ENCODE measurements at places on chromosomes 12 and 14.

DNA sequence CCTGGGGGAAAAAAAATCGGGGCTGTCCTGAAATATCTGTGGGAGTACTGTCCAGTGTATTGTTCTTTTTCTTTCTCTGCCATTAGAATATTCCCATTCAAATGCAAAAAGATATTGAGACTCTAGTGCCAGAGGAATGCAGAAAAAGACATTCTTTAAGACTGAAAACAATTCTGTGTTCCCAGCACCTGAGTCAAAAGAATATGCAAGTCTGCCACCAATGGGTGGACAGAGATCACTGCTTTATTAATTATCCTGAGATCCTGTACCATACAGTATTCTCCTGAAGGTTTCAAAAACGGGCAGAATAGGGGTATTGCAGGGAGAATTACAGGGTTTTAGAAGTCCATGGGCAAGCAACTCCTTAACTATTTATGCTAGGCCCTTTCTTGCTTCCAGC is 361.8 kb downstream of the C12orf50 start:
- DNase-seq: peak; percentile 72

DNA sequence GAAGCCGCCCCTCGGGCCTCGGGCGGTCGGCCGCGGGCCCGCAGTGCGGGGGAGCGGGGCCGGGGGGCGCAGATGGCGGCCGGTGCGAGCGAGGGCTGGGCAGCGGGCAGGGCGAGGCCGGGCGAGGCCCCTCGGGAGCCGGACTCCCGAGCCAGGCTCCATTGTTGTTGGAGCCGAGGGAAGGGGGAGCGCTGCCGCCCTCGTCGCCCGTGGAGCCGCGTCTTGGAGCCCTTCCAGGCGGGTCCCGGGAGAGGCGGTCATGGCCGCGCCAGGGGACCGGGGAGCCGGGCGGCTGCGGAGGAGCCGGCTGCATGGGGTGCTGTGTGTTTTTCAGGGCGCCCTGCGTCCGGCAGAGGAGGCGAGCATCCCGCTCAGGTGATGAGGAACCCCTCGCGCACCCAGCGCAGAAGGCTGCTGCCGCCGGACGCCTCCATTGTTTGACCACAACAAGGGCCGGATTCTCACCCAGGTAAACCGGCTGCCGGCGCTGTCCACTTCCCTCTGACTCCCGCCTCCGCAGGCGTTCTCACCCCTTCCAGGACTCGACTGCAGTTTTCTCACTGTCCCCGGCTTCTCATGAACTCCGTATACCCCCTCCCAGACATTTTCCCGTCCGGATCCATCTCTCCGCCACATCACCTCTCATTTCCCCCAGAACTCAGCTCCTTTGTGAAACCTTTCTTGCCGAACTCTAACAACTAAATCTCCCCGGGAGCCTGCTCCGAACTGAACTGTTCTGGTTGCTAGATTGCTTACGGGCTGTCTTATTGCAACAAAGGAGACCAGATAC is 732 bp downstream of the ZNF664 start:
- no peak for DNase-seq

- peak; percentile 44 for DNase-seq
Measured at GRCh38 chr14:83342590-83342989, 1808.9 kb upstream of the SEL1L start.

- no peak for DNase-seq
Measured at GRCh38 chr14:90533591-90534021, 136.8 kb downstream of the CALM1 start.

DNA sequence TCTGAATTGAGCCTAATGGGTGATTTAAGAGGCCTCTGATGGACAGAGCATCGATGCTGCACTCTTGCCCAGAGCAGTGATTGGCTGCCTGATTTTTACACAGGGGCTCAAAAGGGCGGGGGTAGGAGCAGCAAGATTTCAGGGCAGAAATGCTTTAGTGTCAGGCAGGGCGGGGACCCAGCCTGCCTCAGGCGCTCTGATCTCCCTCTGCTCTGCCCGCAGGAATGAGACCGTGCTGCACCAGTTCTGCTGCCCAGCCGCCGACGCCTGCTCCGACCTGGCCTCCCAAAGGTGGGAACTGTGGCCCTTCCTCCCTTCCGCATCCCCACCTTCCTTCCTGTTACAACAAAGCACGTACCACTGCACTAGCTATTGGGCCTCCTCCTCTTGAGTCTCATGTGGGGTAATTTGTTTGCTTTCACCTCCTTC is 32.4 kb downstream of the IQSEC3 start:
- no peak for DNase-seq

- DNase-seq: peak; percentile 25
Measured at GRCh38 chr12:74412606-74413230, 124.9 kb upstream of the ATXN7L3B start.

- DNase-seq: peak; percentile 10
Measured at GRCh38 chr12:87596636-87597035, 432.6 kb downstream of the C12orf50 start.

DNA sequence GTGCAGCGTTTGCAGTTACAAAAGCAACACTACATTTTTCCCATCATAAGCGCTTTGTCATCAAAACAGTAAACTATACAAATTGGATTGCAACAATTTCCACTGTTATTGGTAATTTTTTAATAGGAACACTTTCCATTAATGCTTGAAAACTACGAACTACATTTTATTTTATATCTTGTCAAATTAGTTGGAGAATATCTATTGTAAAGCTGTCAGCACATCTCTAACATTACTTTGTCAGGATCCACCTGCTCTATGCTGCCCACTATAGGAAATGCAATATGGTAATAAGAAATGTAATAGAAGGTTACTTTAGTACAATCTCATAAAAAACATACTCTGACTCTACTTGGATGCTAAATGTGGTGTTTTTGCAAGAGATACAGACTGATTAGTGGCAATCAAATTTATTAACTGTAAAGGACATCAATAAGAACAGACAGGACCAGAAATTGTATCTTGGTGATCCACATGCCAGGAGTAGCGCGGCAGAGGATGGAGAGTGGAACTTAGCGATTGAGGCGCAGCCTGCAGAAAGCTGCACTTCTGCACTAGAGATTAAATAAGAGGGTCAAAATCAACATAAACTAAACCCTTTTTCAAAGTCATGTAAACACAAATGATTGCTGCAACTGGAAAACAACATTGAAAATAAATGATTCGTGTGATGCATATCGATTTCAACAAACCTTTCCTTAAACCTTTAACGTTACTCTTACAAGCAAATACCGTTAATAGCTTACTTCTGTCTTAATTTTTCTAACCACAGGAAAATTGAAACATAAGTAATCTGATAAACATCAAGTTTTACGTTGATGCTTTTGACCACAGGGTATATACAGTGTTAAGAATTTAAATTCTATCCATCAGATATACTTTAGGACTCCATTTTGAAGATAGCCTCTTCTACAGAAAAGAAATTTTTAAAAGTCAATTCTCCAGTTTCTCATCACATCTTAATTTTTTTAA is 3.6 kb upstream of the ARID2 start:
- peak; percentile 43 for DNase-seq

DNA sequence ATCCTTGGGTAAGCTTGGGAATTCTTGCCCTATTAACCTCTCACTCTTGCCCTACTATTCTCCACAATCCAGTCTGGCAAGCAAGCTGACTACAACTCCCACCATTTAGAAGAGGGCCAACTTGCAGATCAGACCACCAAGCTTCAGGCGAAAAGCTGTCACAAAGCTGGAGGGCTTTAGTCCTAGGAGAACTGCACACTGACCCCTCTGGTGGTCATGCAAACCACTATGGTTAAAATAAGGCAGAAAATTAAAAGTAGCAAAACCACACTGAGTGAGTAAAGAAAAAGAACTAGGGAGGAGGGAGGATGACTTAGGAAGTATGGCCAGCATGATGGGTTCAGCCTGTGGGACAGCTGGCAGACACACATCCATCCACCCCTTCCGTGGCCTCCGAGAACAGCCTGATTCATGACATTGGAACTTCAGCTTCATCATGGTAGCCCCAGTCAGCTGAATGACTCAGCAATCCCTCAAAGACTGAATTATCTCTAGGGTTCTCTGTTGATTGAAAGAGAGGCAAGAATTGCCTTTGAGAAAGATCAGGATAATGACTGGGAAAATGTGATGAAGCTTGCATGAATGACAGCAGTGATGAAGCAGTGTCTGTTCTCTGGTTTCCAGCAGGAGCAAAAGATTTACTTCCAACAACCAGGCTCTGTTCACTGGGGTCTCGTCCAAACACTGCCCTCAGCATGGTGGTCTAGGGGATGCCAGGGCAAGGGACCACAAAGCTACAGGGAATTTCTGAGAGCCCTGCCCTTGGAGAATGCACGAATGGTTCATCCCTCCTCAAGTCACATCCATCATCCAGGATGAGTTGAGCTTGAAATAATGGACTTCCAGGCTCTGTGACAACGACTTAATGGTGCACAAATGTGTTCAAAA is 24.4 kb downstream of the PITPNM2 start:
- peak; percentile 100 for DNase-seq

GRCh38 chr14:100098171-100098570 is 32.9 kb downstream of the EVL start:
- DNase-seq: no peak

DNA sequence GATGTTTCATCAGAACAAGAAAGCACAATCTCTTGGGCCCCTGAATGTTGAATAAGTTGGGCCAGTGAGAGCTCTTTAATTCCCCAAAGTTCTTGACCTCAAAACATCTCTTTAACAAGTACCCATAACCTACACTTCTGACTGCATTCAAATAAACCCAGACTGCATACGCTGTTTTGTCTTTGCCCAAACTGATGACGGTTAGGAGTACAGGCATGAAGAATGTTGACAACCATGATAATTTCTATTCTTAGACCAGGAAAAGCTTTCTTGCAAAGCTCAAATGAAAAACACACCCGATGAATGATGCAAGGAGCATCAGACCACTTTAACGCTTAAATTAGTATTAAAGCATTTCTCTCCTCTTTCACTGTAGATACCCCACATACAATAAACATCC is 11.7 kb upstream of the RAB3IP start:
- DNase-seq: peak; percentile 3

GRCh38 chr14:81710232-81710845 is 176.7 kb upstream of the SEL1L start:
- peak; percentile 14 for DNase-seq

GRCh38 chr12:24739106-24739779 is 209.7 kb downstream of the BCAT1 start:
- DNase-seq: no peak

GRCh38 chr12:33180918-33181317 is 258.7 kb downstream of the SYT10 start:
- DNase-seq: no peak

DNA sequence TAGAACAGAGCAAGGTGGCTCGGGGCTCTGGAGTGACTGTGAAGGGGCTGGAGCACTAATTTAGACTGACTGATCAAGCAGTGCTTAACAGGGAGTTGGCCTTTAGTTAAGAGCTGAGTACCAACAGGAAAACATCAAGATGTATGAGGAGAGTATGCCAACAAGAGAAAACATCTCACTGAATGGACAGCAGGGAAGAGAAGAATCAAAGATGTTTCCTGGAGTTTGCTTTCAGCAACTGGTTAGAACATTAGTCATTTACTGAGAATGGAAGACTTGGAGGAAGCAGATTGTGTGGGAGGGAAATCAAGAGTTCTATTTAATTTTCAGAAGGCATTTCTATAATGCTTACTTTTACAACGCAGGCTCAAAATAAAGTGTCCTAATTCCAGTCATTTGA is 259.3 kb downstream of the ADAMTS20 start:
- peak; percentile 55 for DNase-seq

- peak; percentile 64 for DNase-seq
Measured at GRCh38 chr14:89853936-89854693, 100.4 kb downstream of the EFCAB11 start.

DNA sequence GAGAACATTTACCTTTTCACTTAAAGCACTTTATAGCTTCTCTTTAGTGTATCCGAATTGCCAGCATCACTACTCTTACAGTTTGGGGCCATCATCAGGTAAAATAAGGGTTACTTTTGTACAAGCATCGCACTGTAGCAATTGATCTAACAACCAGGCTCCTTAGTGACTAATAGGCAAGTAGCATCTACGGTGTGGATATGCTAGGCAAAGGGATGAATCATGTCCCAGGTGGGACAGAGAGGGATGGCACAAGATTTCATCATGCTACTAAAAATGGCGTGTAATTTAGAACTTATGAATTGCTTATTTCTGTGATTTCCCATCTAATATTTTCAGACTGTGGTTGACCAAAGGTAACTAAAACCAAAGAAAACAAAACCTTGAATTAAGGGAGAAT is 582.3 kb downstream of the KCNH5 start:
- peak; percentile 7 for DNase-seq

DNA sequence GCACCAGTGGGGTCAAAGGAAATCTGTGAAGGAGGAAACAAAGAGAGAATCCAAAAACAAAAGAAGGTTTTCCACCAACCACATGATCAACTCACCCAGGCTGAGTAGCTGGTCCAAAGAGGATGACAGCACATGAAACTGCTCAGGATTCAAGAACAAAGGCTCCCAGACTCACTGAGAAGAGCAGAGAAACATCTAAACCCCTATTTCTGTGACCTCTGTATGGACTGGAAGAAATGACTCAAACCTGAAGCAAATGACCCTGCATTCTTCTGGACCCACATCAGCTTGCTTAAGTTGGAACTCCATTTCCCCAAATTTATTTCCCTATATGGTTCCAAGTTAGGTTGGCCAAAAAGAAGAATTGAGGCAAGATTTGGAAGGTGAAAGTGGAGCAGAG is 26.3 kb downstream of the TC2N start:
- no peak for DNase-seq

GRCh38 chr12:26360062-26360461 is 164.7 kb downstream of the SSPN start:
- no peak for DNase-seq

DNA sequence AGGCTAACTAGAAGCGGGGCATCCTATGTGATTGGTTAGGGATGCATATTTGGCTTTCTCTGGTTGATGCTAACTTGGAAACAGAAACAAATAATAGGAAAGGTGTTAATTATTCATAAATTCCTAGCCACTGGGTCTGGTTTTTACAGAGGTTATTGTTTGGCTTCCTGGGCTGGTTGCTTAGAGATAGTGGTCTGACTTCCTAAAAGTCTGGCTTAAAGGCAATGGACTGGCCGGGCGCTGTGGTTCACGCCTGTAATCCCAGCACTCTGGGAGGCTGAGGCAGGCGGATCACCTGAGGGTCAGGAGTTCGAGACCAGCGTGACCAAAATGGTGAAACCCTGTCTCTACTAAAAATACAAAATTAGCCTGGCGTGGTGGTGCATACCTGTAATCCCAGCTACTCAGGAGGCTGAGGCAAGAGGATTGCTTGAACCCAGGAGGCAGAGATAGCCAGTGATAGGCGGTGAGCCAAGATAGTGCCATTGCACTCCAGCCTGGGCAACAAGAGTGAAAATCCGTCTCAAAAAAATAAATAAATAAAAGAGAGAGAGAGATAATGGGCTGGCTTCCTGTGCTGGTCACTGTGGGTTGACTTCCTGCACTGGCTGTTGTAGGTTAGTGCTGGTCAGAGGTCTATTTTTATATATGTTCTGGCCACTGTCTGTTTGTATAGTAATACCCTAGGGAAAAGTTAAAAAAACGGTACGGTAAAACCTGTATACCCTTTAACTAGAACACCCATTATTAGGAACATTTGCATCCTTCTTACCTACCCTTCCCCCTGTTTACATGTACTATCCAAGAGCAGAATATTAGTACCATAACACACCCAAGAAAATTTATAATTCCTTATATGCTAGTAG is 24.1 kb downstream of the OR6S1 start:
- no peak for DNase-seq
